ENCODE measurements at places on chromosomes 2 and 18.

- no peak for DNase-seq
These were observed 36.3 kb downstream of the STAT4 start for GRCh38 chr2:191114403-191114886.

DNA sequence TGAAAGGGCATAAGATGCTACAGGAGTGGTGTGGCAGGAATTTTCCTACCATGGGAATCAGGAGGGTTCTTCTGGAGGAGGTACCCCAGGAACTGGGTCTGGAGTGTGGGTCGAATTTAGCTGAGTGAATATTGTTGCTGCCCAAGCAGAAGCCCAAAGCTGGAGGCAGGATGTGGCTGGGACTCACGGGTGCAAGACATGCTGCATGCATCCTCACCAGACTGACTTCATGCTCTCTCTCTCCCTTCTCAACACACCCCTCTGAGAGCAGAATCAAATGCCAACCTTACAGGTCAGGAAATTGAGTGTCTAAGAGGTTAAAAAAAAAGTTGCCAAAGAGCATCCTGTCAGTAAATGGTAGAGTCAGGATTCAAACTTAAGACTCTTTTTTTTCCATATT, 78.8 kb upstream of the TTC39C start:
- no peak for DNase-seq

GRCh38 chr2:42810971-42811811, 18.8 kb upstream of the HAAO start:
- DNase-seq: peak; percentile 70

DNA sequence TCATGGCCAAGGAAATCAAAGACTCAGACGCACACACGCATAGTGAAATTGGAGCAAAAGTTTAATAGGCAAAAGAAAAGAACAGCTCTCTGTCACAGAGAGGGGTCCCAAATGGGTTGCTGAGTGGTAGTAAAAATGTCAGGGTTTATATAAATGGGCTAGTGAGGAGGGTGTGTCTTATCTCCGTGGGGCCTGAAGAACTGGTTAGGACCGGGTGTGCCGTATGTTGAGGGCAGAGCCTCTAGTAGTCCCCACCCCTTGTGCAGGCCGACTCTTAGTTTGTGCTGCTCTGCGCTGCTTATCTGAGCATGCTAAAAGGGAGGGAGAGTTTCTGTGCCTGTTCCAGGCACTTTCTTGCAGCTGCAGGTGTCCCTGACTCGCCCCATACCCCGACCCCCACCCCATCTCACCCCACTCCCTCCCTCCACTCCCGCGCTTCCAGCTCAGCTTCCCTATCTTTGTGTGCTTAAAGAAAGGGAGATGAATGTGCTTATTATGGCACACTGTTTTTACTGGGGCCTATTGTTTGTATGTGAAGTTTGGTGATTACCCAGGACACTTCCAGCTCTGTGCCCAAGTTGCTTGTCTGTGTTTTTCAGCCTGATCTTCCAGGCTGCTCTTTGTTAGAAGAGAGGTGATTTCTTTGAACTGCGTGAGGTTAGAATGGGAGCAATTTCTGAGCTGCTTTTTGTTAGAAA, 167.4 kb downstream of the SPAG16 start:
- peak; percentile 1 for DNase-seq

GRCh38 chr2:157845081-157845480, 31.0 kb downstream of the ACVR1 start:
- no peak for DNase-seq

- DNase-seq: no peak
These were observed 112.1 kb downstream of the FTCDNL1 start for GRCh38 chr2:199738727-199739412.

- no peak for DNase-seq
These were observed 201.1 kb downstream of the SPP2 start for GRCh38 chr2:234251326-234252271.

DNA sequence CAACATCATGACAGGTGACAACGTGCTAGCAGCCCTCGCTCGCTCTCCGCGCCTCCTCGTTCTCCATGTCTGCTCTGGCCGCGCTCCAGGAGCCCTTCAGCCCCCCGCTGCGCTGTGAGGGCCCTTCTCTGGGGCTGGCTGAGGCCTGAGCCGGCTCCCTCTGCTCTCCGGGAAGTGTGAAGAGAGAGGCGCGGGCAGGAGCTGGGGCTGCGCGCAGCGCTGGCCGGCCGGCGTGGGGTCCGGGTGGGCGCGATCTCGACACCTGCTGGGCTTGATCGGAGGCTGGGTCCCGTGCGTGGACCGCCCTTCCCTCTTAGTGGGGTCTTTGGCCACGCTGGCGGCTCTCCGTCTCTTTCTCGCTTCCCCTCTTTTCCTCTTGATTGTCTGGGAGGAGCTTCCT, 195.5 kb downstream of the ANKRD30BL start:
- DNase-seq: no peak

DNA sequence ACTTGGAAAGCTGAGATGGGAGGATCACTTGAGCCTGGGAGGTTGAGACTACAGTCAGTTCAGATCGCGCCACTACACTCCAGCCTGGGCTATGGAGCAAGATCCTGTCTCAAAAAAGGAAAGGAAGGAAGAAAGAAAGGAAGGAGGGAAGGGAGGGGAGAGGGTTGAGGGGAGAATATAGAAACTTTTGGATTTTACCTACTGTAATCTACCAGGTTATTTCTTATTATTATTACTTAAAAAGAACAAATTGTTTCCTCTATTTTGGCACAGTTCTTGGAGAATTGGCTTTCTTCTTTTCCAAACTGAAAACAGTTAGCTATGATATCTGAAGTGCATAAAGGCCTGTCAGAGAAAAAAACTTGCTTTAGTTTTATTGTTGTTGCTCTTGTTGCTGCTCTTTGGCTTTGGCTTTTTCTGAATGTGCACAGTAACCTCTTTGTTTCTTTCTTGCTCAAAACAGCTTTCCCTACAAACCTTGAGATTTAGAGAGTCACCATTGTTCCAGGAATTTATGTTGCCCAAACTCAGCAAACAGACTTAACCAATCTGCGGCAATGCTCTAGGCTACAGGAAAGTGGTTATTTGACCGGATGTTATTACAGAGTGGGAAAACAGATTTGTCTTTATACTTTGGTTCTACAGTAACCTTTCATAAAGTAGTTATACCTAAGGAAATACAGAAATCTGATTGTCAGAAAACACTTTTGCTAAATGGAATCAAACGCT, 214.9 kb downstream of the XIRP2 start:
- no peak for DNase-seq

DNA sequence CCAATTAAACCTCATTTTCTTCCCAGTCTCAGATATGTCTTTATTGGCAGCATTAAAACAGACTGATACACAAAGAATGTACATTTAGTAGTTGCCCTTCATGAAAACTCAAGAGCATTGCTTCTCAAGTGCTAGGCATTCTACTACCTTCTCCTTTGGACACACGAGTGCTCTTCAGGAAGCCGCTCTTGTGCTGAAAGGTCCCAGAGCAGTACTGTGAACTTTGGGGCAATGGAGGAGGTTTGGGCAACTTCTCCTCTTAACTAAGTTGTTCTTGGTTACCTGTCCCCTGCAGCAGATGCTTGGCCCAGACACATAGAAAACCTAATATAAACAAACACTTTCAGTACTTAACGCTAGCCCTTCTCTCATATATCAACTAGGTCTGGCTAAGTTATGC, 362.8 kb downstream of the DPP10 start:
- no peak for DNase-seq

DNA sequence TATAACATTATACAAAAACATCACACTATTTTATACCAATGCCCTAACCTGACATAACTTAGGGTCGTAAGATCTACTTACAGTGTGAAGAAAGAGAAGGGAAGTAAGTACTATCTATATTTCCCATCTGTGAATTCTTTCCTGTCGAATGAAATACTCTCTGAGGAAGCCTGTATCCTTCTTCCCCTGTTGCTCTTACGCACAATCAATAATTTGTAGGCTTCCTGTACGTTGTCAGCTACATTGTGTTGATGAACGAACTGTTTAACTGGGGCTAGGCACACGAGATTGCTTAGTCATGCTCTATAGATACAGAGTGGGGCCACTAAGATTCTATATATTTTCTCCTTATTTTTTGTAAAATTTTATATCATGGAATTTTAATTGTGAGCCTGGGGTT, 1125.0 kb upstream of the CELF4 start:
- no peak for DNase-seq

- no peak for DNase-seq
These were observed 1136.6 kb upstream of the NXPH2 start for GRCh38 chr2:139916822-139917221.

DNA sequence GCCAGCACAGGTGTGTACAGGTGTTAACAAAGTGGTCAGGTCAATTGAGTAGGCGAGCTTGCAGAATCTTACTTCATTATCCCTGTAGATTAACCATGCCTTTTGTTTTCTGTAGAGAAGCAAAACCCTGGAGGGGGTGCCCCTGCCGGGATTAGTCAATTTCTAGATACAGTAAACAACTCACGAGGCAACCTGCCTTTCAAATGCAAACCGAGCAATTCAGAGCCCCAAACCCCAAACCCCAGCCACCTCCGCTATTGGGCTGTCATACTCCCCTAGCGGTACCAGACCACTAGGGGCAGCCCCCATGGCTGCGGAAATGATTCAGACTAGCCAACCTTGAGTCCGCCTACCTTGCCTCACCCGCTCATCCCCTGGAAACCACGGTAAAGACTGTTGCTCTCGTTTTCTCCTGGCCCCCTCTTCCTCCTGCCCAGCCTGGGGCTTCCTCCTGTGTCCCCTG, 61.4 kb upstream of the KIF5C start:
- DNase-seq: no peak

- DNase-seq: no peak
These were observed 78.3 kb downstream of the TTC32 start for GRCh38 chr2:19823507-19823906.

- no peak for DNase-seq
These were observed 39.3 kb downstream of the NCK2 start for GRCh38 chr2:105783972-105784371.

- no peak for DNase-seq
These were observed 37.1 kb upstream of the ATP6V1B1 start for GRCh38 chr2:70898363-70899240.

DNA sequence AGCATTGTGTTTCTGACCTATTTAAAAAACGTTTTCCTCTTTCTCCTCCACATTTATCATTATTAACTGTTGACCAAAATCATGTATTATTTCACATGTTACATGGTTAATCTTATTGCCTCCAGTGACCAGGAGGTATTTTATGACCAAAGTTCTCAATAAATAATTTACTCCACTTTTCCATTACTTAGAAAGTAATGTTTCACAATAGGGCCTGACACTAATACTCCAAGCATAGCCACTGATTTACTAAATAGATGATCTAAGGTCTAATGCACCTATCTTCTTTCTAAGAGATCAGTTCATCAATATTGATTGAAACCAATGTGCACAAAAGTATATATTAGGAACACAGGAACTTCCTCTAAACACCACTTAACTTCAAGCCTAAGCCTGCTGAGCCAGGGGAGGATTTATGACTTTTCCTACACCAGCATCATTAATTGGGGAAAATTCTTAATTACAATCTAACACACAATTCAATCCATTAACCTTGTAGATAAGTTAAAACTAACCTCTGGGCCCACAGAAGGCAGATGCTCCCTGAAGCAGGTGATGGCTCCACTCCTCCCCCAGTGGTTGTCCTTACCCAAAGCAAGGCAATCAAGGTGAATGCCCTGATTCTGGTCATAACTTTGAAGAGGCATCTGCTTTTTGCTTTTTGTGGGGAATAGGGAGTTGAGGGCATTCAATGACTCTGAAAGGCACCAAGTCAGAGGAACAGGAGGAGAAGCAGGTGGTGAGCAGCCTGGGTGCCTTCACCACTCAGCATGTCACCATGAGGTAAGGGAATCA, 33.9 kb downstream of the RBMS1 start:
- DNase-seq: no peak

DNA sequence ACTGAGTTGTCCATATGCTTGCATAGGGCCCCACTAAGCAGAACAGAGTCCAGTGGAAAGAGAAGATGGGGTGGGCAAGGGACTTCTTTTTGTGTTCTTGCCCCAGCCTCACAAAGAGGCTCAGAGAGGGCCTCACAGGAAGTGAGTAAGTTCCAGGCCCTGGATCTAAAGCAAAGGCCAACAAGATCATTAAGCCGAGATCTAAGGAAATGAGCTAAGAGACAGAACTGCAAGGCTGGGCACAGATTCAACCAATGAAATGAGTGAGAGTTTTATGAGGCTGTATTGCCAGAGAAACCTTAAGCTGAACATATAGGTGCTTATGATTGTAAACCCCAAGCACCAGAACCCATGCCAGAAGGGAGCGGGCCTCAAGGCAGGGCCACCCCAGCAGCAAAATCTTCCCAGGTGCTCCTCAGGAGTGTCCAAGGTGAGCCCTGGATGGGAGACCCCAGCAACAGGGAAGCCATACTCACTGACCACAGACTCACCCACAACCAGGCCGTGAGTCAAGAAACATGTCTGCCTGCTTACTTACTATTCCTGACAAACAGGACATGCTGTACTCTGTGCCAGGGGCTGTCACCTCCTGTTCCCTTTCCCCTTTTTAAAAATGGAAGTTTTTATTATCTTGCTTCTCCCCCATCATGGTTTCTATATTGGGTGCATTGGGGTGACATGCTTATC, 40.2 kb downstream of the SLC14A1 start:
- no peak for DNase-seq

DNA sequence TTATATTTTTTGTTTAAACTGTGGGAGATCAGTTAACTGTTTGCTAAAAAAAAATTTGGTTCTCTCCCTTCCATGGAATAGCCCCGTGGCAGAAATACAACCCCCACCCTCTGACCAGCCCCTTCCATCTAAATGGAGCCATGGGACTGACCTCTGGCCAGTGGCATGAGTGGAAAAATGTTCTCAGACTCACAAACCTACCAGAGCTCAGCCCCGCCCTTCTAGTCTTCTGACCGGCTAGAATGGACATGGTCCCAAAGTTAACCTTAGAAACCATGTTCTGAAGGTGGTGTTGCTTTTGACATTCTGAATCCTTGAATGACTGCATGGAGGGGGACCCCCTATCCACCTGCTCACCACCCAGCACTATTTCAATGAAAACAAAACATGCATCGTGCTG, 1.3 kb upstream of the CHRNA1 start:
- no peak for DNase-seq

DNA sequence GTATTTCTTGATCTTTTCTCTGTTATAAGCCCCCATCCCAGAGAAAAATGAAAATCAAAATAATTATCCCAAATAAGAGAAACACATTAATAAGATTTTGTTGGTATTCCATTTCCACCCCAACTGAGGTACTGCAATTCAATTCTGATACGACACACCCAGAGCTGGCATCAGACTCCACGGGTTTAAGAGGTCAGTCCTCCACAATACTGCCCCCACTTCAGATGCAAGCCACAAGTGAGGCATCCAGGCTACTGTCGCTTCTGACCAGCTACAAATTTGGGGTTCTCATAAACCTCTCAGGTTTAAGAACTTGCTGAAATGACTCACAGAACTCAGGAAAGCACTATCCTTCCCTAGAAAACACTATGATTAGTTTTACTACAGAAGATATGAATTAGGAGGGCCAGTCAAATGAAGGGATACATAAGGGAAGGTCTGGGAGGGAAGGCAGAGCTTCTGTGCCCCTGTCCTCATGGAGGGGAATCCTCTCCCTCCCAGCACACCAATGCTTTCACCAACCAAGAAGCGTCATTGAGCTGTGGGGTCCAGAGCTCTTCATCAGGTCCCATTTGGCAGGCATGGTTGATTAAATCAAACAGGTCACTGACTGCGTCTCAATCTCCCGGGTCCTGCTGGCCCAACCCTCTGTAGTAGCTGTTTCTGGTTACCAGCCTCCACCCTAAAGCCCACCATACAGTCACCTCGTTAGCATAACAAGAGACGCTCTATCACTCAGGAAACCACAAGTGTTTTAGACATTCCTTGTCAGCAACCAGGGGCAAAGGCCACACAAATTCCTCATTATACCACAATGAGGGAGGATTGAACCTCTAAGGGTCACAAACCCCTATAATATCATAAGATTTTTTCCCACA, 46.2 kb downstream of the IWS1 start:
- no peak for DNase-seq
